ENCODE measurements at places on chromosomes 5 and 9.

- no peak for DNase-seq
These were observed 298.3 kb upstream of the TNC start for GRCh38 chr9:115416299-115416698.

DNA sequence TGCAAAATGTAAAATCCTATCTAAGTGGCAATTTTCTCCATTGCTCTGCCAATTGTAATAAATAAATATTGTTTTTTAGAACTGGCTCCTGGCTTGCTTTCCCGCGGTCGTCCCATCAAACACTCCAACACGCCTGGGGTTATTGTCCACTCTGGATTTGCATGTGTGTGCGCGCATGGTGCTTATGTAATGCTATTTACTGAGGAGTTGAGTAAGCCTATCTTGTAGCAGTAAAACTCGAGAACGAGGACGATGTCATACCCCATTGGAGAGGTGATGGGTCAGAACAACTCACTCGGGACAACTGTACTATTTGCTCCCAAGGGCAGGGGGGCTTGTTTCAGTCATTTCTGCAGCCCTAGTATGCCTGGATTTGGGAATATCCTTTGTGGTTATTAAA is 220.9 kb downstream of the PAX5 start:
- DNase-seq = no peak

- no peak for DNase-seq
These were observed 72.5 kb downstream of the EPB41L4A start for GRCh38 chr5:112346411-112347044.

- DNase-seq = no peak
These were observed 66.6 kb downstream of the NTRK2 start for GRCh38 chr9:84736081-84736480.

- no peak for DNase-seq
These were observed 4.7 kb downstream of the URM1 start for GRCh38 chr9:128375865-128376264.

DNA sequence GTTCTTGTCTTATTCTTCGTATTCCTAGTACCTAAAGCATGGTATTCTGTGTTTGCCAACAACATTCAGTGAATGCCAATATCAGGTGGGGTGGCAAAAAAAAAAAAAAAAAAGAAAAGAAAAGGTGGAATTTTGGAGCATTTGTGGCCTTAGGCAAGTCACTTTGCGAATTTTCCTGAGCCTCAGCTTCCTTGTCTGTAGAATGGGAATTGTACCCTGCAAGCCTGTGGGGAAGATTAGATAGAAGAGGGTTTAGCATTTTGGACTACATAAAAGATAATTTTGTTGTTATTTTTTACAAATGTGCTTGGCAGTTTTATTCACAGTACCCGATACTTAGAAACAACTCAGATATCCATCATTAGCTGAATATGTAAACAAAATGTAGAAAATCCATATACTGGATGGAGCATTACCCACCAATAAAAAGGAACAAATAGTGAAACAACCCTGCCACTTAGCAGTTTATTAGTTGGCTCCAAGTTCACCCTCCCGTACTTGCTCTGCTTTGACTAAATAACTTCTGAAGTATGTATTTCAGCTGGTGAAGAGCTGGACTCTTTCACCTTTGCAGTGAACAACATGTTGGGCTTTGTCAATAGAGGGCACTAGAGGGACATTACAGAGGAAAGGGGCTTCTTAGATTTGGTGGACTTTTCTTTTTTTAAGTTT is 13.6 kb downstream of the UBE2D2 start:
- no peak for DNase-seq

DNA sequence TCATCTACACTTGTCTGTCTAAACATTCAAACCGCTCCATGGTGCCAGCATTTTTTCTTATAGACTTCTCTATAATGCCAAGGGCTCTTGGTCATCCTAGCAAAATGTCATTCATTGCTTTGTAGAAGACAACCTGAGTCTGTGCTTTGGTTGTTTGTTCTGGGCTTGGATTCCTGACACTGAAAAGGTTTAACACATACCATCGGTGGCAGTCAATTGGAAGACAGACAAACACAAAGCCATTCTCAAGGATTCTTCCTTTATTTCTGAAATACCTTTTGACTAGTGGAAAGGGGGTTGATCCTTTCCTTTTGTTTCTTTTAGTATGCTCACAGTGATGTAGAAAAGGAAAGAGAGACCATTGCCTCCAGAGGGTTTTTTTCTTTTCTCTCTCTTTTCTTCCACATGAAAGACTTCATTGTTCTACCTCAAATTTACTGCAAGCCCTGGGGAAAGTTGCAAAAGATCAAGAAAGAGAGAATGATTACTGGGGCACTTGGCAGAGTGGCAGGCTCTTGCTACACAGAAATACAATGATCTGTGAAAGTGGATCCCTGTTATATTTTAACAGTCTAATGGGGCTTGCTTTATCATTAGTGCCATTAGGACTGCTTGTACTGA is 66.4 kb upstream of the TMC1 start:
- no peak for DNase-seq

- DNase-seq = no peak
These were observed 557.6 kb downstream of the PRR16 start for GRCh38 chr5:121021681-121022080.

DNA sequence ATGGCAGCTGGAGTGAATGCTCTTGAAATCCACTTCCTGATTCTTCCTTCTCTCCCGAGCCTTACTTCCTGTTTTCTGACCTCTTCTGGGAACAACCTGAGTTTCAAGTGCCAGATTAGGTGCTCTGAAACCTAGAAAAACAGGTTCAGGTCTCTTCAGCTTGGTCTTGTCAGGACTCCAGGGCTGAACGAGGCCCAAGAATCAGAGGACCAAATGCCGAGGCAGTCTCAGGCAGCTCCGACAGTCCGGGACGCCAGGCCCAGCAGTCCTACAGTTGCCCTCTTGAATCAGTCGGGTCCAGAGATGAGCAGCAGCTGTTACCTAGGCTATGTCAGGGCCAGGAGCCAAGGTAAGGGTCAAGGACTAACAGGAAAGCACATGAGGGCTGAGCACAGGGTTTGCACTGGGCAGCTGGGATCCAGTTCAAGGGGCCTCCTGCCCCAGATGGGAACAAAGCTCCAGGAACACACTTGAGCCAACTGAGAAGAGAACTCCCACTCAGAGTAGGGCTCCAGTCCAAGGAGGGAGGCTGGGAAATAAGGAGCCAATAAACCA is 38.3 kb upstream of the ADRA1B start:
- no peak for DNase-seq

GRCh38 chr9:91818225-91818585 is 131.8 kb downstream of the ROR2 start:
- DNase-seq = no peak

DNA sequence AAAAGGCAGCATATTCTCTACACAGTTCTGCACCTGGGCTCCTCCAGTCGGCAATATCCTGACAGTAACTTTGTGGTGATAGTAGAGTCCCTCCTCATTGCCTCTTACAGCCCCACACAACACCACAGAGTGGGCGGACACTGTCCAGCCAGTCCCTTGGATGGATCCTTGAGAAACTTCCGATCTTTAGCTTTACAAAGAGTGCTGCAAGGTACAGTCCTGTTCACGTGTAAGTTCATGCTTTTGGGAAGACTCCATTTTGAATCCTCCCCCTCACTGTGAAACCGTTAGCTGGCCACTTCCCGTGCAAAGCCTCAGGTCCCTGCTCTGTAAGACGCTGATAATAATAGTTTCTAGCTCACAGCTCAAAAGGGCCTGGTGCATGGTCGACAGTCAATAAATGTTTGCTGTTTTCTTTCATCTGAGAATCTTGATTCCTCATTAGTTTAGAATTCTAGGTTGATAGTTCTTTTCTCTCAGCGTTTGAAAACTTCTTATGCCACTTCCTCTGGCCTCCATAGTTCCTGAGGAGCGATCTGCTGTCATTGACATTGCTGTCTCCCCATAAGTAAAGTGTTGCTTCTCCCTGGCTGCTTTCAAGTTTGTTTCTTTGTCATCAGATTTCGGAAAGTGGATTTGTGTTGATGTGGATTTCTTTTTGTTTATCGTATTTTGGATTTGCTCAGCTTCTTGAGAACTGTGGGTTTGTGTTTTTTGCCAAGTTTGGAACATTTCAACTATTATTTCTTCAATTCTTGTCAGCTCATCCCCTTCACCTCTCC is 82.9 kb downstream of the COL23A1 start:
- no peak for DNase-seq

DNA sequence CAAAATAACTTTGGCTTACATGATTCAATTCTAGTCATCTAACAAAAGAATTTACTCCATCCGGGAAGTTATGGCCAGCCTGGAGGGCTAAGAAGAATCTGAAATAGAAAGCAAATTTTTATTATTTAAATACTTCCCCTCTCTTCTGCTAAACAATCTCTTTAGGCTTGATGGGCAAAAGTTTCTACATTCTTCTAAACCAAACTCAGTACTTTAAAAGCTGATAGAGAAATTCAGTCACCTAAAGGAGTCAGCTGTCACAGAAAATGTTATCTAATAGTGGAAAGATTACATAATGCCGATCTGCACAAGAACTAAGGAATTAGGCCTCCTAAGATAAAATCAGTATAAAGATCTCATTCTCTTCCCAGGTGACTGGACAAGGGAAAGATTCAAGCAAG is 32.4 kb downstream of the GNAQ start:
- no peak for DNase-seq

DNA sequence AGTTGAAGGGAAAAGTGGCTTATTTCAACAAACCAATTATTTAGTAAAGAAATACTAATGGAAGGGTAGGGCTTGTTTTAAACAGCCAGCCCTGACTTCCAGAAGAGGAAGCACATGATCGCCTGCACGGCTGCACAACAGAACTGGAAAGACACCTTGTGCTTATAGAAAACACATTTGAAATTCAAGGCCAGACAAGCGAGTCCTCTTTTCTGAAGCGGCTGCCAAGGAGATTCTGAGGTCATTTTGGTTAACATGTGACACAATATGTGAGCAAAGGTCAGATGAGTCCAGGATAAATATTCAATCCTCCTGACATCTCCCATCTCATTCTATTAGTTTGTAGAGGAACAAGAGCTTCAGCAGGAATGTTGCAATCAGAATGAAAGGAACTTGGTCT is 461.4 kb upstream of the ST8SIA4 start:
- no peak for DNase-seq

DNA sequence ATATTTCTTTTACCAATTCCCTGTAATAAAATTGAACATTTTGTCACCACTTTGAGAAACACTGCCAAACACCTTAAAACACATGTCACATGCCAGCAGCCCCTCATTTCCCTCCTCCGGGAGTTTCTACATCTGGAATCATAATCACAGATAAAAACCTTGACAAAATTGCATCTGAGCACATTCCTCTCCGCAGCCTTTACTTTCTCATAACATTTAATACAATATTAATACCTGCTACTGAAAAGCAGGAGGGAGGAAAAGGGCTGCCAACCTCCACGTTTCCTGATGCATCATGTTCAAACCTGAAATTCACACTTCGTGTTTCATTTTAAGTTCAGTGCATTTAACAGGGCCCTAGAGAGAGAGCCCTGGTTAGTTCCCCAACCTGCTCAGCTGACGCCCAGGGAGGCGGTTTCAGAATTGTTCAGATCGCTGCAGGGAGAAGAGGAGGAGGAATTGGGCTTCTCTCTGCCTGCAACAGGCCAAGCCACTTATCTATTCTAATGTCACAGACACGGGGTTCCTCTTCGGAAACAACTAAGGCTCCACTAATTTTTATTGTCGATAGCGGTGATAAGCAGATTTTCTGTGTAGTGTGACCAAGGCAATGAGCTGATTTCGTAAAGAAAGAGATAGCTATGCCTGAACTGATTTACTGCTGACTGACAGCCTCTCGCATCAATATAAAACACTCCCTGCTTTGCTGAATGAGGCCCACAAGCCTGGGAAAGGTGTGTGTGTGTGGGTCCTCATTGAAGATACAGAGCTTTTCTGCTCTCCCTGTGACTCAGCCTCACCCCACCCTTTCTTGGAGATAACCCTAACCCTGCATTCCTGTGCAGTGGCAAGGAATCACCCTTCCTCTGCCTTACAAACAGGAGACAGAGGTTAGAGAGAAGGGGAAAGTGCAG is 4.9 kb upstream of the LHX2 start:
- no peak for DNase-seq

- no peak for DNase-seq
These were observed 99.4 kb downstream of the INSL6 start for GRCh38 chr9:5085993-5086392.

DNA sequence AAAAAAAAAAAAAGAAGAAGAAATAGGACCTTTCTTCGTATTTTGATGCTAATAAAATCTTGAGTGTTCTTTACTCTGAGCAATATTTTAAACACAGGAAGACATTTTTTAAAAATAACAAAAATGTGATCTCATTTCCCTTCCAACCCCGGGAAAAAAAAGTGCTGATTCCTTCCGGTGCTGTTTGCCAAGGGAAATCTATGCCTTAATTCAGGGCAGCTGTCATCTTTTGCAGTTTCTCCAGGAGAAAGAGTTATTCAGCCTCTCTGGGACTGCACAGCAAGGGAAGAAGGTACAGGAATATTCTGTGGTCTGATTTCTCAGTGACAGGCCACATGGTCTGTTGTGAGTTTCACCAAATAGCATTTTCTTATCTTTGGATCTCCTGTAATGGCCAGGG is 291.9 kb upstream of the IRX1 start:
- no peak for DNase-seq

DNA sequence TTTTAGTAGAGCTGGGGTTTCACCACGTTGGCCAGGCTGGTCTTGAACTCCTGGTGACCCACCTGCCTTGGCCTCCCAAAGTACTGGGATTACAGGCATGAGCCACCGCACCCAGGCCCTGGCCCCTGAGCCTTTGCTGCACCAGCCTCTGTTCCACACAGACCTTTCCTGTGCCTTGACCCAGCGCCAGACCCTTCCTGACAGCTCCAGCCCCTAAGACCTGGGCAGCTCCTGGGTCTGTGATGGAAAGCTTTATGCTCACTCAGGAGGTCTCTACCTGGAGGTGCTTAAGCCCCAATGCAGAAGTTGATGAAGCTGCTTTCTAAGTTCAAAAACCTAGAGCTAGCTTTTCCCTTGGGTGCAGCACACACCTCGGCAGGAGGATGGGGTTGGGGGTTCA is 58.8 kb upstream of the NEK6 start:
- no peak for DNase-seq

GRCh38 chr5:128021411-128021810 is 62.2 kb upstream of the SLC12A2 start:
- no peak for DNase-seq

DNA sequence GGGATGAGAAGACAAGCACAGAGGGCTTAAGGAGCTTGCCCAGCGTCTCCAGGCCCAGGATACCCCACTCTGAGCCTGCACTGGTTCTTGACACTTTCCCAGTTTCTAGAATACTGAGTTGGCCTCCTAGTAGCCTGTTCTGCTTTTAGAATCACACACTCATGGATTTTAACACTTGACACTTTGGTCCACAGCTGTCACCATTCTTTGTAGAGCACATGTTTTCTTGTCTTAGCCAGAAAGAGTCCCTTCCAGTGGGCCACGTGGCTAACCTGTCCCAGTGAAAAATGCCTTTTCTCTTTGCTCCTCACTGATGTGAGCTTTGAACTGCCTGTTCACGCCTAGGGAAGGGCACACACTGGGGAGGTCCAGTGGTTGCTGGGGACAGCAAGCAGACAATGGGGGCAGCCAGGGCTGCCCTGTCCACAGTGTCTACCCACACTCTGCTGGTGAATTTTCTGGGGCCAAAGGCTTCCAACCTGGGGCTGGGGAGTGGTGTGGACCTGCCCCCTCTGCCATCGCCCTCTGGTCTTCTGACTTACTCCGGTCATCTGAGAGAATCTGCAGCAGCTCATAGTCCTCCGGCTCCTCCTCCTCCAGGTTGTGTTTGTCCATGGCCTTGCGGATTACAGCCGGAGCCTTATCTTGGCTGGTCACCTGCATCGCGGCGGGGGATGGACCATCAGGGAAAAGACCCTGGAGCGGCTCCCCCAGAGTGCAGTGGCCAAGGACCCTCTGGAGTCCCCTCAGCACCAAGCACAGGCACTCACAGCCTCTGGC is 21.1 kb downstream of the RALGDS start:
- DNase-seq = no peak

- DNase-seq = no peak
These were observed 289.4 kb downstream of the EFNA5 start for GRCh38 chr5:107381189-107381856.
